CD4-positive, alpha-beta T cell treated with Interleukin-6 for 4 hours (primary cell): ENCODE measurements at places on chromosomes 13 and 19.

GRCh38 chr19:38556521-38557174 lies 61.1 kb downstream of the MAP4K1 start:
- DNase-seq, result no peak

- no peak for DNase-seq
Observed at GRCh38 chr13:80132741-80133601, 208.0 kb downstream of the SPRY2 start.

DNA sequence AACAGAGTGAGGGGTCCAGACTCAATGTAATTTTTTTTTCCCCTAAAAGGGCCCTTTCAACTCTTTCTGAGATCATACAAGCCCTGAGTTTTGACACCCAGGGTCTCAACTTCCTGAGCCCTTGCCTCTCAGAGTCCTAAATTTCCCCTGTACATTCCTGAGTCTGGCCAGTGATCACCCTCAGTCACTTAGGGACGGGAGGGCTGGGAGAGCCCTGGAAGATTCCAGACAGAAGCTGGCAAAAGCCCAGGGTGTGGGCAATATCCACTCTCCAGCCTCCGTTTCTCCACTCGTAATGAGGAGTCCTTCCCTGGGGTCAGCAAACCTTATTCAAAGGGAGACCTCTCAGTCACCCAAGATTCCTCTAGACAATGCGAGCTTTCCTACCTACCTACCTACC lies 1.6 kb downstream of the PPP1R13L start:
- DNase-seq, result no peak

DNA sequence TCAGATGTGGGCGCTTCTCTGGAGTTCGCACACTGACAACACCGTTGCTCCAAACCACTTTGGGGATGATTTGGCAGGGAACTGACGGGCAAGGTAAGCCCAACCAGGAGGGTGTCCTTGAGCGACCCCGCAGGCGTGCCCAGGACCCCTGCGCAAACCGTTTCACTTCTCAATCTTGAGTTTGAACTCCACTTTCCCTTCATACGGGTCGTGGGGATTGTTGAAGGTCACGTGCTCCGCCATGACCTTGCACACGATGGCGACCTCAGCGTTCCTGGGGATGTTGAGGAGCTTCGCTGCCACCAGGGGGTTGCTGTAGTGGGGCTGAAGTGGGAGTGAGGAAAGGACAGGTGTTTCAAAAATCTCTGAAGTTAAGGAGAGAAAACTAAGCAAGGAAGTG lies 8.8 kb downstream of the ATP4B start:
- DNase-seq, result no peak

- DNase-seq, result no peak
Observed at GRCh38 chr19:41484822-41485221, 41.9 kb downstream of the ERICH4 start.

DNA sequence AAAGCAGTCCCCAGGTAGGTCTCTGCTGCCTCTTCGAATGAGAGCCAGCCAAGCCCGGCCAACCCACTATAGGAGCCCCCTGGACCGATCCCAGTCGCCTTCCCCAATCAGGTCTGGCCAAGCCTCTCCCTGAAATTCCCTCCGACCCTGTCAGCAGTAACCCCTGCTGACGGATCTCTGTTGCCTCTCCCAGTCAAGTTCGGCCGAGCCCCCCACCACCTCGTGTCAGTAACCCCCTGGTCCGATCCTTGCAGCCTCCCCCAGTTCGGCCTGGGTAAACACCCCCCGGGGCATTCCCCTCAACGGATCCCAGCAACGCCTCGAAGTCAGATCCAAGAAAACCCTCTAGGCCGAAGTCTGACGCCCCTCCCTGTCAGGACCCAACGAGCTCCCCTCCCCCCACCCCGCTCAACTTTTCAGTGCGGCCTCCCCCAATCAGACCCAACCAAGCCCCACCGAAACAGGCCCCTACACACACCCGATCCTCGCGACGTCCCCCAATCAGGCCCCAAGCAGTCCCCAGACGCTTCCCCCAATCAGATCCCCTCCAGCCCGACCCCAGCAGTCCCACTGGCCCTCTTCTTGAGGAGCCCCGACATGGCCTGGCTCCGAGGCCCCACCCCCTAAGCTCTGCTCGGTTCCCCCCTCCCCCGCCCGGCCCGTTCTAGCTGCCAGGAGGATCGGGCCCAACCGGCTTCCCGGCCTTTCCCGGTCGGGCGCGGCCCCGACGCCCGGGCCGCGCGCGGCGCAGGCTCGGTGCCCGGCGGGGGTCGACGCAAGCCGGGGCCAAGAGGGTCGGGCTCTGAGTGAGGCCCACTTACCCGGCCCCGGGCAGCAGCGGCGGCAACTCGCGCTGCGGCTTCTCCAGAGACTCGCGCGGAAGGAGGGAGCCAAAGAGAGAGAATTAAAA lies 1.8 kb downstream of the TNPO2 start:
- peak; percentile 59 for DNase-seq

- no peak for DNase-seq
Observed at GRCh38 chr13:103188713-103189326, 122.6 kb upstream of the SLC10A2 start.

DNA sequence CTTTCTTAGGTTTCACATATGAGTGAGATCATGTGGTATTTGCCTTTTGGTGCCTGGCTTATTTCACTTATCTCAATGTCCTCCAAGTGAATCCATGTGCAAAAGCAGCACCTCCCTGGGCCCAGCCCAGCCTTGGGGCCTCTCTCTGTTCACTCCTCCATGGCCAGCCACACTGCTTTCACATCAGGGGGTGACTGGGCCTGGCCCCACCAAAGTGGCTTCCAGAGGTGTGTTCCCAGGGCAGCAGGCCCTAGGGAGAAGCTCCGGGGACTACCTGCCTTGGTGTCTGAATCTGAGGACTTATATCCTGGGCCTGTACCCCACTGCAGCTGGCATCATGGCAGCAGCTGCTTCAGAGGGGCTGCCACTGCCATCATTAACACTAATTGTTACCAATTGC lies 829.9 kb upstream of the SLITRK5 start:
- DNase-seq, result no peak

DNA sequence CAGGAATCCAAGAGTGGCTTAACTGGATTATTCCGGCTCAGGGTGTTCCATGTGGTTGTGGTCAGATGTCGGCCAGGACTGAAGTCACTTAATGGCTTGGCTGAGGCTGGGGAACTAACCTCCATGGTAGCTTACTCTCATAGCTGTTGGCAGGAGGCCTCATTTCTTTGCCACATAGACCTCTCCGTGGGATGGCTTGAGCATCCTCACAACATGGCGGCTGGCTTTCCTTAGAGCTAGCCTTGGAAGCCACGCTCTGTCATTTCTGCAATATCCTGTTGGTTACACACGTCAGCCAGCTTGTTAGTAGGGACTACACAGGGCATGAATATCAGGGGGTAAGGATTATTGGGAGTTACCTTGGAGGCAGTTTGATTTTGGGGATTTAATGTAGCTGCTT lies 5.1 kb downstream of the CRX start:
- DNase-seq, result no peak

DNA sequence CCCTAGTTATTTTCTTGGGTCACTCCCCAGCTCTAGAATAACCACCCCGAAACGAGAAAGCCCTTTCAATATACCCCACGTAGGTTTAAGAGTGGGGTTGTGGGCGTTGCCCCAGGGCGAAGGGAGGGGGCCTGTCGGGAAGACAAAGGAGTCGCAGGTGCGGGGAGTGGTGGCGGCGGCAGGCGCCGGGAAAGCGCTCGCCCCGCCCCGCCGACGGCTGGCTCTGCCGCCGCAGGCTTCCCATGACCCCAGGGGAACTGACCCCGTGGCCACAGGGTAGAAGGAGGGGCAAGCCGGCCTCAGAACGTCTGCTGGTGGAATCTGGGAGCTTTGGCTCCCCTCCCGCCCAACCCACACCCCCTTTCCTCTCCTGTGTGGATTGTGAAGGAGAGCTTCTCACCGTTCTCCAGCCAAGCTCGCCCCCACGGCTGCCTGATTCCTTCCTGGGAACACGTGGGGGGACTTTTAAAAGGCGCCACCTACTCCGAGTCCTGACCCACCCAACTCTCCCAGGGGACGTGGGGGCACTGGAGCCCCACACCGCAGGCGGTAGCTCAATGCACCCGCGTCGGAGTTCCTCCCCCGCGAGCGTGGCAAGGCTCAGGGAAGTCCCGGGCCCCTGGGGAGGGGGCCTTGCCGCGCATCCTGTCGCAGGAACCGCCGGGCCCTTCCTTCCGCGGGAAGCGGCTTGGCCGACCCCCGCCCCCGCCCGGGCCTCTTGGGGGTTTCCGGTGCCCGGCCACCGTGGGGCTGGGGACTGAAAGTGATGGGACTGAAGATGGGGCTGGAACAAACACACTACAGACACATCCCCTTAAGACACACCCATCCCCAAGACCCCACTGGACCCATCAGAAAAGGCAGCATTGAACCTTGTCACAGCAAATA lies 5.5 kb downstream of the IER2 start:
- peak; percentile 83 for DNase-seq

GRCh38 chr13:111632906-111633305 lies 312.5 kb downstream of the TEX29 start:
- no peak for DNase-seq

GRCh38 chr13:50376895-50377575 lies 361.8 kb downstream of the KCNRG start:
- DNase-seq, result no peak

DNA sequence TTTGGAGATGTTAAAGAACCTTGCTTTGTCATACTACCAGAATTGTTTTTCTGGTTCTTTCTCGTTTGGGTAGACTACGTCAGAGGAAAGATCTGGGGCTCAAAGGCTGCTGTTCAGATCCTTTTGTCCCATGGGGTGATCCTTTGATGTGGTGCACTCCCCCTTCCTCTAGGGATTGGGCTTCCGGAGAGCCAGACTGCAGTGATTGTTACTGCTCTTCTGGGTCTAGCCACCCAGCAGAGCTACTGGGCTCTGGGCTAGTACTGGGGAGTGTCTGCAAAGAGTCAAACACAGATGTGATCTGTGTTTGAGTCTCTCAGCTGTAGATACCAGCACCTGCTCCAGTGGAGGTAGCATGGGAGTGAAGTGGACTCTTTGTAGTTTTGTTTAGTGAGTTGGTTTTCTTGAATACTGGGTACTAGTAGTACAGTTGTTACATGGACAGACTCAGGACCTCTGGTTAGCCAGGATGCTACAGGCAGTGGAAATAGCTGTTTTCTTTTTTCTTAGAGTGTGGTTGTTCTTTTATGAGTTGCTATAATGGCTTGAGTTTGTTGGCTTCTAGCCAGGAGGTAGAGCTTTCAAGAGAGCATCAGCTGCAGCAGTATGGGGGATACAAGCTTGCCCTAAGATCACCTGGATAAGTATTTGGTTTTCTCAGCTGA lies 34.4 kb downstream of the DNAJC15 start:
- DNase-seq, result peak; percentile 58

DNA sequence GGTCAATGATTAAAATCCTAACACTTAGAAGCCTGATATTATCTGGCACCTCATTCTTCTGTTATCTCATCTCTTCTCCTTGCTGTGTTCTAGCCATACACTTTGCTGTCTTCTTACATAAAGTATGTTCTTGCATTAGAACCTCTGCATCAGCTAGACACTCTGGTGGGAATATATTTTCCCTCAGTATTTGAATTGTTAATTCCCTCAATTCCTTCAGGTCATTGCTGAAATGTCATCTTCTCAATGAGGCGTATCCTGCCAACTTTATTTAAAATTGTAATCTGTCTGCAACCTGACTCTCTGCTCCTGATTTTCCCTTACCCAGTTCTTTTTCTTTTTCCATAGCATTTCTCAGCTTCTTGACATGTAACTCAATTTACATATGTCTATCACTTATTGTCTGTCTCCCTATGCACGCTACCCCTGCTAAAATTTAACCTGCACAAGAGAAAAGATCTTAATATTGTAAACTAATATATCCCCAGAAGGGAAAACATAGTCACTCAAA lies 138.2 kb downstream of the UGGT2 start:
- DNase-seq, result no peak

DNA sequence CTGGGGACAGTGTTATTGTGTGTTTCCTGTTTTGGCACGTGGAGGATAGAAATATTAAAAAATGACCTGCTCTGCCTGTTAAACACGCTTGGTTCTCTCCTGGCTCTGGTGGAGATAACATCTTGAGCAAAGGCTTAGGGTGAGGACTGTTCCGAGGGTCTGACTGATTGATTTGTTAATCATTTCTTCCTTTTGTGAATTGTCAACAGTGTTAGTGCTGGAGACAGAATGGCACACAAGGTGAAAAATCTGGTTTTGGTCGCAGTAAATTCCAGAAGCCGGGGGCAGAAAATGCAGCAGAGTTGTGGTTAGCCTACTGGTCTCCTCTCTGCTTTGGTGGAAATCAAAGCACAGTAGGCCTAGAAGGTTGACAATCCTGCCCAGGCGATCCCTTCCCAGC lies 163.6 kb downstream of the FGF9 start:
- DNase-seq, result no peak

GRCh38 chr19:1244693-1245451 lies 3.3 kb downstream of the ATP5F1D start:
- no peak for DNase-seq

- peak; percentile 21 for DNase-seq
Observed at GRCh38 chr19:39969681-39970424, 1.1 kb upstream of the PSMC4 start.

GRCh38 chr19:45782162-45782691 lies at the start of gene DMPK:
TSS of gene DMPK (minus strand) at chr19:45782490. CDS start at chr19:45782352, 138 bp downstream.
- no peak for DNase-seq

GRCh38 chr13:27313770-27314169 lies 43.1 kb downstream of the RASL11A start:
- no peak for DNase-seq

DNA sequence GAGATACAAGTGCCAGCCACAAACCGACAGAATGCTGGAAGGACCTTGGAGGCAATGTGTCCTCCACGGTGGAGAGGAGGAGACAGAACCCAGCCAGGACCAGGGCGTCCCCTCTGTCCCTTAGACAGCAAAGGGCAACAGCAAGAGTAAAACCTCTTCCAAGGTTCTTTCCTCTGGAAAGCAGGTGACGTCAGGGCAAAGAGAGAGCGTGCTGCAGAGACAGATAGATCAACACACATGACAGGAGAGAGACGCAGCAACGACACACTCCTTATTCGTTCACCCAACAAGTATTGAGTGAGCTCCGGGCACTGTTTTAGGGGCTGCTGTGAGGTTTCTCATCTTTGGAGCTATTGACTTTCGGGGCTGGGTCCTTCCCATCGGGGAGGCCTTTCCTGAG lies 1.3 kb upstream of the GALP start:
- no peak for DNase-seq

- DNase-seq, result no peak
Observed at GRCh38 chr19:35722461-35722860, 4.7 kb downstream of the KMT2B start.

- no peak for DNase-seq
Observed at GRCh38 chr19:44871809-44872208, 19.2 kb upstream of the TOMM40 start.

- peak; percentile 68 for DNase-seq
Observed at GRCh38 chr19:49875857-49876421, 1.2 kb downstream of the AKT1S1 start.

DNA sequence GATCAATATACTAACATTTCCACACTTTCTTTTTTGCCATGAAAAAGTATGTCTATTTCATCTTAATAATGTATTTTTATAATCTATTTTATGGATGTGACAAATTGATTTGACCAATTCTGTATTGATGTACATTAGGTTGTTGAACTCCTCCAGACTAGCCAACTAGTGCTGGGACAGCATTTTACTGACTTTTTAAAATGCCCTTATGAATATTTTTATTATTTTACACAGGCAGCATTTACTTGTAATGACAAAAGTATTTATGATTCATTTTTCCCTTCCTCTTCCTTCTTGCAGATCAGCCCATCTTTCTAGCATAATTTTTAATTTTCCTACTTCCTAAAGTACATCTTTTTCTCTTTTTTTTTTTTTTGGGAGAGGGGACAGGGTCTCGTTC lies 918 bp upstream of the FUZ start:
- DNase-seq, result no peak

GRCh38 chr13:50670847-50671496 lies 172.5 kb downstream of the DLEU7 start:
- DNase-seq, result no peak

GRCh38 chr19:41799444-41800000 lies 3.1 kb downstream of the CEACAM3 start:
- no peak for DNase-seq
